SK-N-SH (cell line): ENCODE measurements at places on chromosomes 16 and 17. TPM values are rescaled to one million over a fixed set of nuclear protein-coding genes. Genes with fewer than 3 reads are reported as not detected.

Gene RDM1
- 1.8 and 2.5 TPM in 2 replicates for polyA plus RNA-seq

Gene TPSB2
- polyA plus RNA-seq: not detected in 2 replicates

Gene HEATR9
- not detected in 2 replicates for polyA plus RNA-seq

Gene CD300LF
- polyA plus RNA-seq: not detected in 2 replicates

Gene NXPH3
- 0.30 and 0.31 TPM in 2 replicates for polyA plus RNA-seq
